ENCODE measurements at places on chromosomes 3 and 15. TPM values are rescaled to one million over a fixed set of nuclear protein-coding genes. Genes with fewer than 3 reads are reported as not detected.

PLS1 gene
- 1.2 TPM for total RNA-seq

P2RY12 gene
- total RNA-seq, result 5.7 TPM

RASGRP1 gene
- 1.1 TPM for total RNA-seq

DNA sequence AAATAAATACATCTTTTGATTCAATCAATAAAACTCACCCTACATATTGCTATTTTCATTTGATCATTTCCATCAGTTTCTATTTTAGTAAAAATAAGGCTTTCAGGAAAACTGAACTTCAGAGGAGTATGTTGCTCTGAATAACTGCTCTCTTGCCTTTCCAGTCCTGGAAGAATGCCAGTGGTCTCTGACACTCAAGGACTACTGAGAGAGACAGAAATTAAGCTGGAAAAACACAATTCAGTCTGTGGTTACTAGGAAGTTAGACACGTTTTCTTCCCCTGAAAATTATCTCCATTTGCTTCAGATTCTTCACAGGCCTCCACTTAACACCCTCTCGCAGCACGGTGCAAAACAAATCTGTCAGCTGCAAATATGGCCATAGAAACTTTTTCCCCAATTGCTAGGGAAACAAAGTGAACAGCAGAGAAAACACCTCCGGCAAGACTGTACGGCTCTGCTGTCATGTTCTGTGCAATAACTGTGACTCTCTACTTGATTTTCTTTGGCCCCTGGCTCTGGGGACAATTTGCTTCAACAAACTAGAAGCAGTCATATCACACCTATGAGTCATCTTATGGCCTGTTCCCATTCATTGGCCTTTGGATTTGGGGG is 353.0 kb downstream of the MAGI1 start:
- DNase-seq, result no peak

- no peak for DNase-seq
Observed at GRCh38 chr3:194326192-194326967, 24.7 kb downstream of the CPN2 start.

GRCh38 chr3:59442046-59442445 is 392.2 kb upstream of the CFAP20DC start:
- no peak for DNase-seq

- DNase-seq, result no peak
Observed at GRCh38 chr3:55307622-55308021, 179.5 kb downstream of the WNT5A start.

- no peak for DNase-seq
Observed at GRCh38 chr15:82184355-82184754, 78.2 kb downstream of the EFL1 start.

DNA sequence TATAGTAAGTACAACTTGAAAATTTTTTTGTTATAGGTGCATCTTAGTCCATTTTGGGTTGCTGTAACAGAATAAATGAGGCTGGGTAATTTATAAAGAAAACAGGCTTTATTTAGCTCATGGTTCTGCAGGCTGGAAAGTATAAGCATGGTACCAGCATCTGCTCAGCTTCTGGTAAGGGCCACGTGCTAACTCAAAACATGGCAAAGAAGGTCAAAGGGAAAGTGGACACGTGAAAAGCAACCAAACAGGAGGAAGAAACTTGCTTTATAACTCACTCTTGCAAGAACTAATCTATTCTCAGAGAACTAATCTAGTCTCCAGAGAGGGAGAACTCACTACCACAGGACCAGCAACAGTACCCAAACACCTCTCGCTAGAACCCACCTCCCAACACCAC is 9.1 kb downstream of the HDGFL3 start:
- no peak for DNase-seq

GRCh38 chr3:100591411-100591810 is 18.0 kb upstream of the ADGRG7 start:
- DNase-seq, result no peak

GRCh38 chr3:26084629-26085028 is 294.7 kb downstream of the OXSM start:
- DNase-seq, result no peak

GRCh38 chr3:103247459-103247858 is 812.6 kb downstream of the ZPLD1 start:
- no peak for DNase-seq

- DNase-seq, result no peak
Observed at GRCh38 chr15:67433495-67434099, 87.3 kb upstream of the C15orf61 start.

Data from mesenteric fat pad (tissue), 1 donor.